ENCODE measurements at places on chromosomes 1 and 21. TPM values are rescaled to one million over a fixed set of nuclear protein-coding genes. Genes with fewer than 3 reads are reported as not detected.

DNA sequence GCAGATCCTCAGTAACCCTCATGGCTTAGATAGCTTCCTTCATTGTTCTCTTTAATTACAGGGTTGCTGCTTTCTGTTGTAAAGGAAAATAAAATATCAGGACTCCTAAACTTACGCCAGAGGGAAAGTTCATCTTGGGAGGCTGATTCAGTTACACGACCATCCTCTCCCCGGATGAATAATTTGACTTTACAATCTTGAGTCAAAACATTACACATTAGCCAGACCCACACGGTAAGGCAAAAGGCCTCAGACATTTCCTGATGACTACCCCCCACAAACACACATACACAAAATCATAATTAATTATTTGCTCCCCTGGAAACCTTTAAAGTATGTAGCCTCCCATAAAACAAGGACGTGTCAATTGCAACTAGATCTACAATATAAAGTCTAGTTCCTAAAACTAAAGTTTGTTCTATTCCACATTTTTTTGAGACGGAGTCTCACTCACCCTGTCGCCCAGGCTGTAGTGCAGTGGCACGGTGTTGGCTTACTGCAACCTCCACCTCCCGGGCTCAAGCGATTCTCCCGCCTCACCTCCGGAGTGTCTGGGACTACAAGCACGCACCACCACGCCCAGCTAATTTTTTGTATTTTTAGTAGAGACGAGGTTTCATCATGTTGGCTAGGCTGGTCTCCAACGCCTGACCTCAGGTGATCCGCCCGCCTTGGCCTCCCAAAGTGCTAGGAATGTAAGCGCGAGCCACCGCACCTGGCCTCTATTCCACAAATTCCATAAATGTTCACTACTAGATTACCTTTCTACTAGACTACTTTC is 830 bp upstream of the PRDX1 start:
- no peak for DNase-seq

DNA sequence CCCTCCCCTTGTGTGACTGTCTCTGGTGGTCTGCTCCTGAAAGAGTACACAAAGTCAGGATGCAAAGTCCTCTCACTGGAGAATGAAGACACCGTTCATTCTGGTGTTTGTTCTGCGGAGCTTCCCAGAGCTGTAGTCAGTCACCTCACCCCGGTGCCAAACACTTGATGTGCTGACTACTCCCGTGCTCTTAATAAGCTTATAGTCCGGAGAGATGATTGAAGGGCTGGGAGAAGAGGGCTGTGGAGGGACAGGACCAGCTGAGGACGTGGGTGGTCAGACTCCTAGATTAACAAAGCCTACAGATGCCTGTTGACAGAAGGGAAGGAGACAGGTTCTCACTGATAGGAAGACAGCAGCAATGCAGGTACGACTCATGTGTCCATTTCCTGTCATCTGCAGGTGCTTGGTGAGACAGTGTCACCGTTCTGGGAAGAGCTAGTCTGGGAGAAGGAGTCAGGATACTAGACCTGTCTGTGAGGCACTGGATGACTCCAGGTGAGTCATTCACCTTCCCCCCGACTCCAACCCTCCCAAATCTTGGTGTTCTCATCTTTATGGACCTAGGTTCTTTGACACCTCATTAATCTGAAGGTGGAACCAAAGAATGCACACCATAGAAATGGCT is 40.4 kb upstream of the LRRN2 start:
- no peak for DNase-seq

DNA sequence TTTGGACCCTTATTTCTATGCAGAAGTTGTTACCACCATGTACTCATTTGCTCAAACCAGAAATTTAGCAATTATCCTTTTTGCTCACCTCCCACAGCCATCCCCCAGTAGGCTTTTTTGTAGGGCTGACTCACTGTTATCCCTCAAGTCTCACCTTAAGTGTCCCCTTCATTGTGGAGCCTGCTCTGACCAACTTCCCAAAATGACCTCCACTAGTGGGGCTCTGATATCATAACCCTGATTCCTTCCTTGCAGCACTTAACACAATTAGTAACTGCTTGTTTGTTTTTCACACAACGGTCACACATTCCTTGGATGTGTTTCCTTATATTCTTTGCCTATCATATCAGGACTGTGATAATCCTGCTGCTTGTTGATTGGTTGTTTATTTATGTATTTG is 76.7 kb downstream of the PATJ start:
- no peak for DNase-seq

GRCh38 chr21:45537746-45538291 is 4.4 kb downstream of the SLC19A1 start:
- DNase-seq = no peak

DNA sequence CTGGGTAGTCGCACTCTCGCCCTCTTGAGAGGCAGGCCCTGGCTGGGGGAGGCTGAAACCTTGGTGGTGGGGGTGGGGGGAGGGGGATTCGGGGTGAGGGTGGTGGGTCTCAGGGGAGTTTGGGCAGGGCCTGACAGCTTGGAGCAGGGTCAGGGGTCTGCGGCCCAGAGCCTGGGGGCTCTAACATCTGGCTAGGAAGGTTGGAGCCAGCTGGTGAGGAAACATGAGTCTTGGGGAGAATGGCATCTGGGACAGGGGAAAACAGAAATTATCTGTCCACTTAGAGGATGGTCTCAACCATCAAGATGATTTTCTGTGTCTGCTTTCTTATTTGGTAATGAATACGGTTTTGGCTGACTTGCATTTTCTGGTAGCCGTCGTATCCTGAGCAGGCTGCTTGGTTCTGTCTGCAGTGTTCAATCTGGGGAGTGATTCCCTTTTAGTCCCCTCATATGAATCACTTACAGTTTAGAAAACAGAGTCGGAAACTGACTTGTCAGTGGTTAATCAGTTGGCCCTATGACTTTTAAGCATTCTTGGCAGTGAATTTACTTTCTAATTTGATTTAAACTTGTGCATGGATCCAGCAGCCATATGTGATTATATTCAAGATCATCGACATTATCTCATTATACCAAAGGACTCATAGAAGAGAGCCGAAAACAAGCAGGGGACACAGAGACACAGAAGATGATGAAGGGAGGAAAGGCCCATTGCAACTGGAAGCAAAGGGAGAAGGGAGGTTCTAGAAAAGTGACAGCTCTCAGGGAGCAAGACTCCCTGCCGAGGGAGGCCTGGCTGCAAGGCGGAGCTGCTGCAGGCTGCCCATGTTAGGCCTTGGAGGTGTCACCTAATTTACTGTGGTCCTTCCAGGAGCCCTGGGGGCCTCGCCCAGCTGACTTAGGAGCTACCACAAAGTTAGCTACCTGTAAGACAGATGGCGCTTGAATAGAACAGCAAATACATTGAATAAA is 237.6 kb downstream of the SDCCAG8 start:
- no peak for DNase-seq

GRCh38 chr1:17831597-17831996 is 76.5 kb downstream of the ACTL8 start:
- DNase-seq = peak; percentile 27

DNA sequence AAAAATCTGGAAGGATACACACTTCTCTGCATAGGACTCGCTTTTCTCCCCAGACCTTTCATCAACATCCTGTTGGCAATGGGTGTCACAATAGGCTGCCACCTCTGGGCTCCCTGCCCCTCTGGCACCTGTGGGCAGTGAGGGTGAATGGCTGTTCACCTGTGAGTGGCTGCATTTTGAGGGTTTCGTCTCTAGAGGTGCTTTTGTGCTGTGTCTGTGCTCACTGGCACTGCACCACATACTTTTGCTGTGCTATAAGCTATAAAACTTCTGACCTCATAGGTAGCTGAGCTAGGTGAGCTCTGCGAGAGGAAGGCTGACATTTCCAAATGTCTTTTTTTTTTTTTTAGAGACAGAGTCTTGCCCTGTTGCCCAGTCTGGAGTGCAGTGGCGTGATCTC is 35.9 kb downstream of the SLC30A1 start:
- no peak for DNase-seq

GRCh38 chr21:33441489-33442477 is 38.0 kb downstream of the TMEM50B start:
- no peak for DNase-seq

GRCh38 chr1:204207136-204207616 is 6.6 kb downstream of the GOLT1A start:
- peak; percentile 64 for DNase-seq

DNA sequence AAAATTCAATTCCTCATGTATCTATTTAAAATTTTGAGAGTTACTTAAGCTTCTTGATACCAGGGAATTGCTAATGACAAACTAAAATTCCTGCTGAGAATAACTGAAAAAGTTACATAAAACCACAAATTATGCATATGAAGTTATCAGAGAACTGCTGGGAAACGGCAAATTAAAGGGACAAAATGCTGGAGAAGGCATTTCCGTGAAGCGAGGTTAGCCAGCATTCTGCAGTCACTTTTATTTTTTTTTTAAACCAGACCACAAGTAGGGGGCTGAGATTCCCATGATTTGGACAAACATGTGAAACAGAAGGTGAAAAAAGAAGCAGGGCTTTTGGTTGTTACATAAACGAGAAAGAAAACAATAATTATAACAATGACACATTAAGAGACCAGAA is 737.6 kb upstream of the CHRM3 start:
- no peak for DNase-seq

- peak; percentile 86 for DNase-seq
Measured at GRCh38 chr1:225866061-225866837, 15.9 kb downstream of the TMEM63A start.

GRCh38 chr1:170729225-170730002 is 65.5 kb downstream of the PRRX1 start:
- no peak for DNase-seq

GRCh38 chr1:233294913-233295236 is 650 bp downstream of the PCNX2 start:
- DNase-seq = peak; percentile 64

- DNase-seq = no peak
Measured at GRCh38 chr1:94787691-94788090, 32.5 kb upstream of the SLC44A3 start.

DNA sequence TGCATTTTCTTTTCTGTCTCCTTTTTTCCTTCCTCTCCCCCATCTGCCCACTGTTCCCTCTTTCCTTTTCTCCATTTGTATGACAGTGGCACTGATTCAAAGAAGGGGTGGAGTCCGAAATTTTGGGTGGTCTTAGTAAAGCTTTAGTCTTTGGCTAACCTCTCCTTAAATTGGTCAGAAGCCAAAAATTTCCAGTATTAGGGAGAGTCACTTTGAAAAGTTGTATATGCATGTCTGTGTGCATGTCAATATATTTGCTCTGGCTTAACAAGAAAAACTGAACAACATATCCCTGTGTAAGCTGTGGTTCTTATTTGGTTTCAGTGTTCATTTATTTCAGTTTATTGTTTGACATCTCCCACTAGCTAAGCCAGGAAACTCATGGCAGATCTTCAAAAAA is 314.8 kb upstream of the CXADR start:
- no peak for DNase-seq

DNA sequence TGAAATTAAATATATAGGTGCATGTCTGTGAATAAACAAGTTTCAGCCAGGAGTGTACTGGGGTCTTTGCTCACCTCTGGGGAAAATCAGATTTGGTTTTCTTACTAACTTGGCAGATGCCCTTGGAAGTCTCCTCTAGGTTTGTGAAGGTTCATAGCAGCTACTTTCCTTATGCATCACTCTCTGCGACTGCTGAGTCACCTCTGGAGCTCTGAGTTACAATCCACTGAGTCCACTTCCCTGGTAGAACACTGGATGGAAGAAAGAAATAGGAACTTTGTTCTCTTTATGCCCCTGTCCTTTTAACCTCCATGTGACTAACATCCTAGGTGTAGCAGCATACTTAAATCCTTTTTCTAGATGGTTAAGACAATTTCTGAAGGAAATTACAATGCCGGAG is 4.4 kb upstream of the FASLG start:
- DNase-seq = no peak

GRCh38 chr1:173103006-173103405 is 52.3 kb upstream of the TNFSF18 start:
- DNase-seq = no peak

The MCOLN2 gene
- total RNA-seq = 1.1 TPM

The BRDT gene
- total RNA-seq = not detected

The KAZN gene
- total RNA-seq = 0.54 TPM

The AGMAT gene
- 1.1 TPM for total RNA-seq

The MARK1 gene
- total RNA-seq = not detected

The THEM5 gene
- not detected for total RNA-seq

The RSPO1 gene
- not detected for total RNA-seq

The TMEM82 gene
- not detected for total RNA-seq

The RPE65 gene
- total RNA-seq = not detected

All from hematopoietic multipotent progenitor cell (in vitro differentiated cells).